ENCODE measurements at places on chromosomes 13 and 19. TPM values are rescaled to one million over a fixed set of nuclear protein-coding genes. Genes with fewer than 3 reads are reported as not detected.

The RUVBL2 gene
- 113 TPM for total RNA-seq

The IZUMO2 gene
- total RNA-seq = not detected

The RYR1 gene
- not detected for total RNA-seq

The ABCA7 gene
- 3.4 TPM for total RNA-seq

DNA sequence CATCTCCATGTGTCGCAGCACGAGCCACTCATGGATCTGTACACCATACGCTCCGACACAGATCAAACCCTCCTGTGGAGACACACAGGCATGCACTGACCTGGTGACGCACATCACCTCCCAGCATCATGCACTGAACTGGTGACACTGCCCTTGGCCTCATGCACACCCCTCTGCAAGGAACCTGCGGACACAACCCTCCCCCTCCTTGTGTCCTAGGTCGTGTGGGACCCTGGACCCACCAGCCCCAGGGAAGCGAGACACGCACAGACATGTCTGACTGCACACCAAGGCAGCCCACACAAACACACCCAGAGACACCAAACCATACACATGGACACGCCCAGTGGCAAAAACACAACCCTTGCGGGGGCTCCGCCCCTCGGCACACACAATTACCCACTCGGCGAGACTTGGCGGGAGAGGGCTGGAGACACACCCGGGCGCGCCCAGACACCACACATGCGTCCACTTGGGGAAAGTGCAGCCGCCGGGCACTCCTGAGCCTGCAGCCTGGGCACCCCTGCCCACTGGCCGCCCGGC lies 2.0 kb upstream of the KCNN4 start:
- DNase-seq = no peak

- no peak for DNase-seq
These were observed 531 bp upstream of the TGFBR3L start for GRCh38 chr19:7914099-7914498.

The SBSN gene
- total RNA-seq = not detected

The ZNF552 gene
- 8.5 TPM for total RNA-seq

GRCh38 chr13:88459331-88459730 lies 788.2 kb downstream of the SLITRK5 start:
- DNase-seq = no peak

The ZNF580 gene
- total RNA-seq = 2.0 TPM

DNA sequence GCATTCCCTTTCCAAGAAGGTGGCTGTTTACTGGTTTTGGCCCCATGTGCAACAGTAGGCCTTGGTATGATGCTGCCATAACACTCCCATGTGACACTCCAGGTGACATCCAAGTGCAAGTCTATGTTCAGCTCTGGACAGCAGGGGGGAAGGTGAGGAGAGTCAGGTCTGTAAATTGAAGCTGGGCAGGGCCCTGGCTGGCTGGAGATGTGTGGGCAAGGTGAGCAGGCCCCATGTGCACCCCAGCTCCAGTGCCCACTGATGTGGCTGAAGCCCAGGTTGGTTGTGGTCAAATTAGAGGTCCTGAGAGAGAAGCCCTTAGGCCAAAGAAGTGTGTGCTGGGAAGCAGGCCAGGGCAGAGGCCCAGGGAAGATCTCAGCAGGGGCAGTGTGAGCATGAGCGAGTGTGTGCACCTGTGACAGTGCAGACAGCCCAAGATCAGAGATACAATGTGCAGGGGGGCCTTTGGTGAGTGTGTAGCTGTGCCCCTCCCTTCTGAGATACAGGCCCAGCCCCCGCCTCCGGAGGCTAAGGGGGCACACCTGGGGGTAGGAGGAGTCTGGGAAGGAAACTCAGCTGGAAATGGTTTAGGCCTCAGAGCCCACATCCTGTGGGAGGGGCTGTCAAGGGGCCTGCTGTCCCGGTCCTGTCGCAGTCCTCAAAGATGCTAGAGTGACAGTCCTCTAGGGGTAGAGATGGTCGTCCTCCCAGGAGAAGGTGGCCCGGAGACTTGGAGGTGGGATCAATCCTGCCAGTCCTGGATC lies 18.6 kb downstream of the DEDD2 start:
- no peak for DNase-seq

DNA sequence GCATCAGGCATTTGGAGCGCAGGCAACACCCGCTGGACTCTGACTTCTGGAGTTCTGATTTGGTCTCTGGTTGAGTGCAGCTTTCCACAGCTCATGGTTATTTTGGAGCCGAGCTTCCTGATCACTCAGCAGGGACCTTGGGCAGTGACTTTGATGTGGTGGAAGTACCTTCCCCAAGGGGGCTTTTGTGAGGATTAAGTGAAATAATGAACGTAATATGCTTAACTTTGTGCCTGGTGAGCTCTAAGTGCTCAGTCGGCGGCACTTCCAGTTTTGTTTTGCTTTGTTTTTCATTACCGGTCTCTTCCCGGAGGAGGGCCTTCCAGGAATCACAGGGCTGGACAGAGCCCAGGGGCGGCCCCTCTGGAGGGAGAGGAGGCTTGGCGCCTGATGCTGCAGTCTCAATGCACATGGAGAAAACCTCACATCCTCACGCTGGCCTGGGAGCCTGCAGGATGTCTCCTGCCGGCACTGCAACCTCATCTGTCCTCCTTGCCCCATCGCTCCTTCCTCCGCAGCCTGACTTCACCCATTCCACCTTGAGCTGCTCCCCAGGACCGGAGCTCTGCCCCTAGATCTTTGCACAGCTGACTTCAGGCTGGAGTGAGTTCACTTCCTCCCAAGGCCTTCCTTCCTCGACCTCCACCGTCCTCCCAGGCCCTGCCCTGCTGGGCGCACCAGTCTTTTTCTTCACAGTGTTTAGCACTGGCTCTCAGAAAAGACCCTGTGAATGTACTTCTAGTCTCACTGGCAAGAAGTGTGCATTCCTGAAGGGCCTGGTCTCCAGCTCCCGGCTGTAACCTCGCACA lies 1.5 kb downstream of the PLEKHF1 start:
- peak; percentile 80 for DNase-seq

GRCh38 chr13:45240143-45240542 lies 39.3 kb upstream of the KCTD4 start:
- no peak for DNase-seq

DNA sequence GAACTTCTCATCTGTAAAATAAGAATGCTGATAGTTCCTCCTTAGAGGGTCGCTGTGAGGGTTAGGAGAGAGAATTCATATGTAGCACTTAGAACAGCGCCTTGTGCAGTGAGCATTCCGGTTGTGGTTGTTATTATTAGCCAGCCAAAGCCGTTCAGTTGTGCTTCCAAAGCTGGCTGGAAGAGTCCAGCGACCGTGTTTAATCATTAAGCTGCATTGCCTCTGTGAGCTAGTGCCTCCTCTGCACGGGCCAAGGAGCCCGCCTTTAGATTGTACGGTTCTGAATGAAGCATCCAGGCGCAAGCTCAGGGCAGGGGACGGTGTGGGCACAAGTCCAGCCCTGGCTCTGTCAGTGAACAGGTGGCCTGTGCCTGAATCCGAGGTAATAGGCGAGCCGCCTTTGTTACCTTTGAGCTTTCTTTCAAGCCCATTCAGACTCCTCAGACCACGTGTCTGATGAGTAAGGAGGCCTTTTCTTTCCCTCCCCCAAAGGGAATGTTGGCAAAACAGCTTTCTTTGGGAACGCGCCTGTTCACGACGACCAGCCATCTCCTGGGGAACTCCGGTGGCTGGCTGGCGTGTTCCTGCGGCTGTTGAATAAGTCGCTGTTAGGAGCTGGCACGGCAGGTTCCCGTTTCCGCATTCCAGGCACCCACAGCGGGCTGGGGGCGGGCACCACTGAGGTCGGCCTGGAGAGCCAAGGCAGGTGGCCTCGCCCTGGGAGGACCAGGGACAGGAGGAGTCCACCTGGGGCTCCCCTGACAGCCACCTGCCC lies 25.1 kb downstream of the SIPA1L3 start:
- DNase-seq = no peak

GRCh38 chr13:110312339-110313031 lies 5.4 kb downstream of the COL4A2 start:
- DNase-seq = no peak

Measured in lung microvascular endothelial cell (primary cell).